Psoas muscle (tissue), 8 donors: ENCODE measurements at places on chromosomes 6 and 20. TPM values are rescaled to one million over a fixed set of nuclear protein-coding genes. Genes with fewer than 3 reads are reported as not detected.

DNA sequence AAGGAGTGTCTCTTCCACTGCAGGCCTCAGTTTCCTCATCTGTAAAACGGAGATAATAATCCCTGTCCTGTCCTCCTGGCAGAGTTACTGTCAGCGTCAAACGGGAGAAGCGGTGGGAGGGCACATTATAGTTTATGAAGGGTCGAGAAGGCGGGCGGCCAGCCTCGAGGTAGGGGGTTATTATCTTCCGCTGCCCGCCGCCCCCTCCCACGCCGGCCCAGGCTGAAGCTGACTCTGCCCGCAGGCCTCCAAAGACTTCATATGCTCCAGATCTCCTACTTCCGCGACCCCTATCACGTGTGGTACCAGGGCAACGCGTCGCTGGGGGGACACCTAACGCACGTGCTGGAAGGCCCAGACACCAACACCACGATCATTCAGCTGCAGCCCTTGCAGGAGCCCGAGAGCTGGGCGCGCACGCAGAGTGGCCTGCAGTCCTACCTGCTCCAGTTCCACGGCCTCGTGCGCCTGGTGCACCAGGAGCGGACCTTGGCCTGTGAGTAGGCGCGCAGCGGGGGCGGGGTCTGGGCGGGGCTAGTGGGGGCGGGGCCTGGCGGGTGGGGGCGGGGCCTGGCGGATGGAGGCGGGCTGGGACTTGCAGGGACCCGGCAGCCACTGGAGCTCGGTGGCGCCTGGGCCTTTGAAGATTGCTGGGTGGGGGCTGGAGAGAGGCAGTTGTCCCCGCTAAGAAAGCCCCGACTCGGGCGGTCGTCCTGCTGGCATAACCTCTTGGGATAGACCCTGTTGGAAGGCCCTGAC, 2.8 kb downstream of the PROCR start:
- DNase-seq, result peak; percentile 31

- DNase-seq, result no peak
Observed at GRCh38 chr6:135158397-135158796, 22.7 kb upstream of the MYB start.

DNA sequence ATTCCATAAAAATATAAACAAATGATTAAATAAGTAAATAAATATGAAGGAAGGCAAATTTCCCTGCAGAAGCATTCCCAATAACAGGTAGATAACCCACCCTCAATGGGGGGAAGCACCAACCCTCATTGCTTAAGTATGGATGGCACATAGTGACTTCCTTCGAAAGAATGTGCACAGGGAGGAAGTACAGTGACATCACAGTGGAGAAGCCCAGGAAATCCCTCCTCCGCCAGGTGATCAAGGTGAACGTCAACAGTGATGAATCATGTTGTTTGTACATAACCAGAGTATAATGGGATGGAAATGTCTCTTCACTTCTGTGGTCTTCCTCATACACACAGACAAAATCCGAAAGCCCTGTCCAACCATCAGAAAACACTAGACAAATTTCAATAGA, 267.9 kb downstream of the THBS2 start:
- DNase-seq, result no peak

DNA sequence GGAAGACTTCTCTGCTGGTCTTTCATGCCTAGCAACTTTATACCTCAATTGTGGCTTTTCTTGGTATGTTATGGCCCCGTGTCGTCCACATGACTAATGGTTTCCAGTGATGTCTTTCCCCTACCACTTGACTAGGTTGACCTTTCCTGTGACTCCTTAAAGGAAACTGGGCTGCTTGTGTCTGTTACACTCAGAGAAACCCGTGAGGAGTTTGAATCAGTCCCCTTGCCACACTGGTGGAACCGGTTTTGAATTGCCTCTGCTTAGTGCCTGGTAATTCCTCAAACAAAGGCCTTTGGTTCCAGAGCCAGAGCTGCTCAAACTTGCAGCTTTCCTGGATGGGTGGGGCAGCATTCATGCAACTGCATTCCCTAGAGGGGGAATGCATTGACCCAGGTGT, 21.9 kb downstream of the ECT2L start:
- no peak for DNase-seq

DNA sequence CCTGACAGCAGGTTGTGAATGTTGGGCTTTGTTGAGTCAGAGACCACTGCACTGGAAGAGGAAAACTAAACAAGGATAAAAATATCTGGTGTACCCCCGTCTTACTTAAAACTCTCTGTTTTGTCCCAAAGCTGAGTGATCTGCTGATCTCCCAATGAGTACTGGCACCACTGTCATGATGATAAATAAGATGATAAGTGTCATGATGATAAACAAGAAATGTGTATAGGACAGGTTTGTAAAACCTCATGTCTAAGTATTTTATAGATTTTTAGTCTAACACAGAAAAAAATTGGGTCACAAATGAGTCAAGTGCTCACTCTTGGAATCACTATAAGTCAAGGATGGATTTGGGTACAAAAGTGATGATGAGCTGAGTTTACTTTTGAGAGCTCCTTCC, 8.5 kb upstream of the SIM1 start:
- DNase-seq, result no peak

Gene NT5E
- total RNA-seq, result 0.90 TPM

Gene MSH5
- 1.7 TPM for total RNA-seq
